ENCODE measurements at places on chromosomes 6 and 20.

GRCh38 chr6:8337147-8337546, 98.2 kb downstream of the SLC35B3 start:
- no peak for DNase-seq

DNA sequence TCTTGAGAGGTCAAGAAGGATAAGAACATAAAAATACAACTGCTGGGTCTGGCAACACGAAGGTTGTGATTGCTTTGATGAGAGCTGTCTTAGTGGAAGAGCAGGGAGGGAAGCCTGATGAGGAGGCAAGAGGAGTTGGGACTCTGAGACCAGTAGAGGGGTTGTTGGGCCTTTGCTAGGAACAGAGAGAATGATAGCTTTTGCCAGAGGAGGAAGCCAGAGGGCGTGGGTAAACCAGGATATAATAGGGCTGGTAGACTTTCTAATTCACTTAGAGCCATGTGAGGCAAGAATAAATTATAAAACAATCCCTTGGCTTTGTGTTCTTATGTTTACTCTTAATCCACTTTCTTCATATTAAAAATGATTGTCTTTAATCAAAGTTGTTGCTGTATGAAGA, 78.6 kb downstream of the RCAN2 start:
- DNase-seq, result no peak

DNA sequence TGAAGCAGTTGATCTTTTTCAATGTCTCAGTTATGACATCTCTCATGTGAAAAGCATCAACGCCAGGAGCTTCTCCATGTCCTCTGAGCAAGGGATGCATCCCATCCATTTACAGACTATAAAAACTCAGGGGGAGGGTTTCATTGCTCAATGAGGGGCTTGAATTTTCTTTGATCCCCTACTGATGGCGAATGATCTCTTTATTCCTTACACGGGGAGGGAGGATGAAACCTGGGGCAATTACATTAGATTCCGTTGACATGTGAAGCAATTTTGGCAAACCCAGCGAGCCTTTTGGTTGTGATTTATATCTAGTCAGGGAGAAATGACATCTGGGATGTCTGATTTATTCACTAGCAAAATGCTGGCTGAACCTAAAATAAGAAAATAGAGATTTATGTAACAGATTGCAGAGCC, 268.9 kb downstream of the HIVEP2 start:
- no peak for DNase-seq

DNA sequence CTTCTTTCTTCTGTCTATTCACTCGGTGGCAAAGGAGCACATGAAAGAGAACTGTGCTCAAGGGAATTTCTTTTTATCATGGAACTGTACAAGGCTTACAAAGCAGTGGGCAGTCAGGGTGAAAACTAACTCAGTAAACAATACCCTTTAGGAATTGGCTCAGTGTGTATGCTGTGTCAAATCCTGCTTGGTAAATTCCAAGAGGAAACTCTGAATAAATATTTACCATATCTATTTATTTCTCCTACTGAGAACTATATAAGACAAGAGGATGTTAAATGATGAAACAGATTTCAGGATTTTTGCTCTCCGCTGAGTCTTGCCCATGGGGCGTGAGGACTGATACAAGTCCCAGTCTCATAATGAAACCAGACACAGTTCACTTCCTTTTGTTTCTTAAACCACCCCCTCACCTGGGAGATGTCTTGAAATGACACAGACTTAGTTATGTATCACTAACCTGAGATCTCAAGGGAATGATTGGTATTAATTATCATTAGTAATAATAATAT, 188.8 kb downstream of the BACH2 start:
- no peak for DNase-seq

- DNase-seq, result no peak
Observed at GRCh38 chr6:33144373-33144772, 47.9 kb downstream of the COL11A2 start.

DNA sequence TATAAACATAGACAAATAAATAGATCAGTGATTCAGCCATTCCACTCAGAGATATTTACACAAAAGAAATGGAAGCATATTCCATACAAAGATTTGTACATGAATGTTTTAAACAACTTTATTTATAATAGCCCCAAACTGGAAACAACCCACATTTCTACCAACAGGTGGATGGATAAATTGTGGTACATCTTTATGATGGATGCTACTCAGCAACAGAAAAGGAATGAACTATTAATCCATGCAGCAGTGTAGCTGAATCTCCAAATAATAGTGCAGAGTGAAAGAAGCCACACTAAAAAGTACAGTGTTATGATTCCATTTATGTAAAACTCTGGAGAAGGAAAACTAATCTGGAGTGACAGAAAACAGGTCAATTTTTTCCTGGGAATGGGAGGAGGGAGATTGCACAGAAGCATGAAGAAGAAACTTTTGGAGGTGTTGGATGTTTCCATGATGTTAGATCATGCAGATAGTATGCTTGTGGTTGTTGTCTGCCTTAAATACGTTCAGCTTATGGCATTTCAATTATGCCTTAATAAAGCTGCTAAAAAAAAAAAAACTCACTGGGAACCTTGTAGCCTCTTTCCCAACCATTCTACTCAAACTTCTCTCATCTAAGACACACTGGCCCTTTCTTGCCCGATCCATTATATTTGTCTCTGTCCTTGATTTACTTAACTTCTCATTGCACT, 100.9 kb downstream of the PPP1R14C start:
- no peak for DNase-seq

- no peak for DNase-seq
Observed at GRCh38 chr6:161449521-161449920, 175.7 kb upstream of the AGPAT4 start.

DNA sequence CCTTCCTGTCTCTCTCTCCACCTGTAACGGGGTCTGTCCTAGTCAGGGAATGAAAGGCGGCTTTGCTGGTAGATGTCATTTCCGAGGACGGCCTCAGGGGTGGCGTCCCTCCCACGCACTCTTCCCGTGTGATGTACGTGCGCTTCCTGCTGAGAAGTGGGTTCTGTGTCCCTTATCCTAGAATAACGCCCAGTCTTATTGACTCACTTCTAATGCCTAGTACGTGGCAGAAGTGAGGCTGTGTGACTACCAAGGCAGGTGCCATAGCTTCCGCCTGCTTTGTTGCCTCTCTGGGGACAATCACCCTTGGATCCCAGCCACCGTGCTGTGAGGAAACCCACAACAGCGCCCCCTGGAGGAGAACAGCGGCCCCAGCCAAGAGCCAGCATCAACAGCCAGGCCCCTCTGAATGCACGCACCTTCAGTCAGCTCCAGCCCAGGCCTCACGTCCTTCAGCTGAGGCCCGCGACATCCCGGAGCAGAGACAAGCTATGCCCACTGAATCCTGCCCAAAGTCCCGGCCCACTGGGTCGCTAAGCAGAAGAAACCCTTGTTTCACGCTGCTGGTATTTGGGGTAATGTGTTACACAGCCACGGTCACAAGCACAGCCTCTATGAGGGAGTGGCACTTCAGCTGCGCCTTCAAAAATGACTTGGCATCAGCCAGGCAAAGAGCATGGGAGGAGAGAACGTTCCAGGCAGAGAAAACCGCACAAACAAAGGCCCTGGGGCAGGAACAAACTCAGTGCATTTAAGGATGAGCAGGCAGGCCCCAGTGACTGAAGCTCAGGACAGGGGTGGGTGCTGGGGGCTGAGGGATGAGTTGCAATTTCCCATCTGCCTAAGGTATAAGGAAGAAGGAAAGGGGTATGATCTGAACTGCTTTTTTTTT, 224.2 kb downstream of the NFATC2 start:
- peak; percentile 13 for DNase-seq

DNA sequence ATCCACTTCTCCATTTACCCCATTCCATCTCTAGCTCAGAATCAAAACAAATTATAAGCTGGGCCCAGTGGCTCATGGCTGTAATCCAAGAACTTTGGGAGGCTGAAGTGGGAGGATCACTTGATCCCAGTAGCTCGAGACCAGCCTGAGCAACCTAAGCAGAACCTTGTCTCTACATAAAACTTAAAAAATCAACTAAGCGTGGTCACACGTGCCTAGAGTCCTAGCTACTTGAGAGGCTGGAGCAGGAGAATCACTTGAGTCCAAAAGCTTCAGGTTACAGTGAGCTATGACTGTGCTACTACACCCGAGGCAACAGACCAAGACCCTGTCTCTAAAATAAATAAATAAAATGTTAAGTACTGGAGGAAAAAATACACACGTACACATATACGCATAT, 74.7 kb upstream of the RUNX2 start:
- DNase-seq, result no peak

GRCh38 chr20:20333866-20334265, 34.0 kb upstream of the INSM1 start:
- DNase-seq, result no peak

DNA sequence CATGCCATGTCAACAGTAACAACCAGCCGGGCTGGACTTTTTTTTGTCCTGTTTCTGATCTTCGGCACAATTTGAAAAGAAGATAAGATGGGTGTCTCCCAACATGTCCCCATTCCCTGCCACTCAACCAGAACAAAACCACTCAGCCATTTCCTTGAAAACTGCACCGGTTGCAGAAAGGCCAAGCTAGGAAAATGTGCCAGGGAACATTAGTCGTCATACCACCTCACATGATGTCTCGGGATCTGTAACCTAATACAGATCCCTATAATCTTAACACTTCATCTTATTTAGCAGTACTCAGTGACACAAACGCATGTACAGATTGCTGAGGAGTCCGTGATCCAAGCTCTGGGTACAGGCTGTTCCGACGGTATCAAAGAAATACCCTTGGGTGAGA, 46.5 kb downstream of the ALDH8A1 start:
- DNase-seq, result no peak

GRCh38 chr6:24925661-24926060, 10.1 kb downstream of the RIPOR2 start:
- no peak for DNase-seq

DNA sequence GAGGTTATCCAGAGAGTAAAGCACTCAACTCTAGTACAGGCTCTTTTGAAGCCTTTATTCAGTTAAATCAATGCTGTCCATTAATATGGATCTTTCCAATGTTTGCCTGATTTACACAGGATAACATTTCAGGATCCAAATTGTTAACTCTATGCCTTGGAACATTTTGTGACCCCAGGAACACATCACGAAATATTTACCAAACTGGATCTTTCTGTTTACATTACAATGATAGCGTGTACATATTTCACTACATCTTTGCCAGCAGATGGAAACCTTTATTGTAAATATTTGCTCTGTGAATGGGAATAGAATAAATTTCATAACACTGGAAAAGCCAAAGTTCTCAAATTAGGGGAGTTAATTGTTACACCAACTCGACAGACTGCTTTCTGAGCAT, 23.5 kb downstream of the BPIFA2 start:
- DNase-seq, result no peak

GRCh38 chr6:82616386-82617028, 252.9 kb downstream of the TPBG start:
- DNase-seq, result no peak

- DNase-seq, result no peak
Observed at GRCh38 chr20:5000263-5001173, 792 bp downstream of the SLC23A2 start.

DNA sequence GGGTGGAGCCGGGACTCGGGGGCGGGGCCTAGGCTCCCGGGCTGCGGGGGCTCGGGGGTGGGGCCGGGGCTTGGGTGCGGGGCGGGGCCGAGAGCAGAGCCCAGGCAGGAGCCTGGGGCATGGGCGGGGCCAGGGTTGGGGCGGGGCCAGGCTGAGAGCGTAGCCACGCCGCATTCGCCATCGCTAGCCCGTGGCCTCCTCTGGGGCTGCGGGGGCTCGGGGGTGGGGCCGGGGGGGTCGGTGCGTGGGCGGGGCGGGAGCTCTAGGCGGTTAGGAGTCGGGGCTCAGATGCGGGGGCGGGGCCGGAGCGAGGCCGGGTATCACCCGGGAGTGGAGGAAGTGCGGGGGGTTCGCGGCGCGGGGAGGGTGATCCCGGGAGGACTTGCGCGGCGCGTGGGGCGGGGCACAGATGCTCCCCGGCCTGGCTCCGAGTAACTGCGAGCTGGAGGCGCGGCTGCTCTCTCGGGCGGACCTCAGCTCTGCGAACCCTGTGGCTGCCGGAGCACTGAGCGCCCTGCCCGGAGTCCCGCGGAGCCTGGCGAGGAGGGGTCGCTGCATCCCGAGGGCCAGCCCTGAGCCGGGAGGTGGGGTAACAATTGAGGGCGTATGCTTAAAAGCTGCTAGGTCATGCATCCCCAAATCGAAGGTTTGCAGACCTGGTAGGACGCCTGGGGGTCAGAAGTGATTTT, 434 bp upstream of the ECI2 start:
- DNase-seq, result peak; percentile 89

- no peak for DNase-seq
Observed at GRCh38 chr6:170371588-170371987, 65.0 kb downstream of the FAM120B start.

DNA sequence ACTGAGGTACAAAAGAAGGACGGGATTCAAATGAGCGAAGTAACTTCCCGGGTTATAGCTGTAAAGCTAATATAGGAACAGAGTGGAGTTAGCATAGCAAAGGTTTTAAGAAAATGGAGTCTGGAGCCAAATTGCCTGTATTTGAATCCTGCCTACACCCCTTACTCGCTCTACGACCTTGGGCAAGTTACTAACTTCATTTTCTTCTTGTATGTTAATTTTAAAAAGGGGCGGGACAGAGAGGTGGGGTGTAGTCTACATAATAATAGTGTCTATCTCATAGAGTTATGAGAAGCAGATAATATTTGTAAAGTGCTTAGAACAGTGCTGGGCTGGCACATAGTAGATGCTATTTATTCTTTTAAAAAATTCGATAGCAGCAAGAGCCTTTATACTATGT, 705 bp downstream of the ZSCAN23 start:
- DNase-seq, result no peak

DNA sequence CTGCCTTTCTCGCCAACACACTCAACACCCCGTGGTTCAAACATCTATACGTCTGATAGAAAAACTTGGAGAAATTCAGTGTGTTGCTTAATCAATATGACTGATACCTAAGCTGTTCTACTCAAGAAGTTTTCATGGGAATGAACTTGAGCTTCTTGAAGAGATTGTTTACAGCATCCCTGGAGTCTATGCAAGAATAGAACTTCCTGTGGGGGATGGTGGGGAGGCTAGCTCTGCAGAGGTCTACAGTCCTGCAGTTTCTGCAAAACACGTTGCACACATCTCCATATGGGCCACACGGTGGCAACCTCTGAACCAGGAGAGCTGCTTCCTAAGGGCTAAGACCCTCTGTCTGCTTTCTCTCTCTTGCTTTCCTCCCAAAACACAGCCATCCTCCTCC, 32.7 kb upstream of the FANCE start:
- no peak for DNase-seq
